Activated CD4-positive, alpha-beta T cell treated with anti-CD3 and anti-CD28 coated beads for 48 hours (primary cell): ENCODE measurements at places on chromosomes 13 and 19.

GRCh38 chr19:11423791-11424181, 4.7 kb upstream of the RGL3 start:
- no peak for DNase-seq

DNA sequence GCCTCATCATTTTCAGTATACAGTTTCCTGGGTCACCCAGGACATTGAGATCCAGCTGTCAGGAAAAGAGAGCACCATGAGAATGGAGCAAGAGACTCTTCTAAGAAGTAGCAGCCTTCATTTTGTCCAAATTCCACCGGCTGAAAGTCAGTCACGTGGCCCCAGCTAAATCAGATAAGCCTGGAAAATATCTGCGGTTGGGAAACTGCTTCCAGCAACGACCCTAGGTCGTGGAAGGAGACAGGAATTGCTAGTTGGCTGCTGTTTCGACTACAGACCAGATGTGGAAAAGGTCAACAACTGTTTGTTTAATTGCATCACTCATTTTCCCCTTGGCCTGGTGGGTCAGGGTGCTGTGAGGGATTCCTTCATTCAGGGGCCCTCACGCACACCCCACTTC, 107.0 kb downstream of the ZNF536 start:
- no peak for DNase-seq

DNA sequence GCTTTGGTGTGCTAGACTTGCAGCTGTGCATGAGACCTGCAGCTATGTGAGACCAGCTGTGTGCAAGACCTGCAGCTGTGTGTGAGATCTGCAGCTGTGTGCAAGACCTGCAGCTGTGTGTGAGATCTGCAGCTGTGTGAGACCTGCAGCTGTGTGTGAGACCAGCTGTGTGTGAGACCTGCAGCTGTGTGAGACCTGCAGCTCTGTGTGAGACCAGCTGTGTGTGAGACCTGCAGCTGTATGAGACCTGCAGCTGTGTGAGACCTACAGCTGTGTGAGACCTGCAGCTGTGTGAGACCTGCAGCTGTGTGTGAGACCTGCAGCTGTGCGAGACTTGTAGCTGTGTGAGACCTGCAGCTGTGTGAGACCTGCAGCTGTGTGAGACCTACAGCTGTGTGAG, 6.7 kb upstream of the DCUN1D2 start:
- no peak for DNase-seq

- DNase-seq: no peak
Measured at GRCh38 chr13:78197231-78197630, 278.6 kb upstream of the EDNRB start.

DNA sequence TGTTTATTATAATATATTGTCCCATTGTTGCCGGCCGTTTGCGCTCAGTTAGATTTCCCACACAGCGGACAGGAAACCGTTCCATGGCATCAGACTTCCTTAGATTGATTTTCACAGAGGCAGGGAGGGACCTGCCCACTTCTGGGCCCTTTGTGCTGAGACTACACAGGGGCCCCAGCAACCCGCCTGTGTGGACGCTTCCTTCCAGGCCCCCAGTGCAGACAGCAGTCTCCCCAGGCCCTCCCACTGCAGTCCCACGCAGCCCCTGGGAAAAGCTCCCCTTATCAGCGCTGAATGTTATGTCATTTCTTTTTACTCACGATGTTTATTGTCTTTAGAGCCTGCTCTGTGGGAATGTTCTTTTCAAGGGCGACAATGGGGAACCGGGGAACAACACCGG, 351.7 kb upstream of the ARGLU1 start:
- DNase-seq: no peak

DNA sequence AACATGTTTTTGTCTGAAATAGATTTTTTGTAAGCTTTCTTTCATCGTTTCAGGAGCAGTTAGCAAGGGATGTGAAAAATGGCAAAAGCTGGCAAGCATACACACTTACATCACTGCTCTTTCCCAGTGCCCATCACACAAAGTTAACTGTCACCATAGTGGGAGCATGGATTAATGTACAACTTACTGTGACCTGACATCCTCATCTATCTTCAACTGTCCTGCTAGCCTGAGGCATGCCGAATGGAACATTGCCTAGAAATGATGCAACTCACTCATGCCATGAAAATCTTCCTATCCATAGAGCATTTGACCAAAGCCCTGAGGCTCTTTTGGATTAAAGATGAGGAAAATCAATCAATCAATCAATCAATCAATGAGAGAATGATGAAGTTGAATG, 491.7 kb upstream of the SLC10A2 start:
- no peak for DNase-seq

- no peak for DNase-seq
Measured at GRCh38 chr13:99315186-99315585, 8.0 kb upstream of the GPR183 start.

DNA sequence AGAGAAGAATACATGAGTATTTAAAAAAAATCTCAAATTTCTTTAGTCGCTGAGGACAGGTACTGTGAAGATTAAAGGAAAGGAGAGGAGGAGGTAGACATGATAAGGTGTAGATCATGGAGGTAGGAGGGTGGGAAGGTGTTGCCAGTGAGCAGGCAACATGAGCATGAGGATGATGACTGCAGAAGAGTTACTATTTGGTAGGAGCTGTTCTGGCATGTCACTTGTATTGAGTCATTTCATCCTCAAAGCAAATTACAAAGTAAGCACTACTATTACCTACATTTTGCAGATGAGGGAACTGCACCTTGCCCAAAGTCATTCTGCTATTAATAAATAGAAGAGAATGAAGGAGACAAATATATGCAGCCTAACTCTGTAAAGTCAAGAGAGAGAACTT, 435.8 kb upstream of the KLF12 start:
- DNase-seq: no peak

- DNase-seq: no peak
Measured at GRCh38 chr19:17419154-17419620, 660 bp upstream of the MVB12A start.

DNA sequence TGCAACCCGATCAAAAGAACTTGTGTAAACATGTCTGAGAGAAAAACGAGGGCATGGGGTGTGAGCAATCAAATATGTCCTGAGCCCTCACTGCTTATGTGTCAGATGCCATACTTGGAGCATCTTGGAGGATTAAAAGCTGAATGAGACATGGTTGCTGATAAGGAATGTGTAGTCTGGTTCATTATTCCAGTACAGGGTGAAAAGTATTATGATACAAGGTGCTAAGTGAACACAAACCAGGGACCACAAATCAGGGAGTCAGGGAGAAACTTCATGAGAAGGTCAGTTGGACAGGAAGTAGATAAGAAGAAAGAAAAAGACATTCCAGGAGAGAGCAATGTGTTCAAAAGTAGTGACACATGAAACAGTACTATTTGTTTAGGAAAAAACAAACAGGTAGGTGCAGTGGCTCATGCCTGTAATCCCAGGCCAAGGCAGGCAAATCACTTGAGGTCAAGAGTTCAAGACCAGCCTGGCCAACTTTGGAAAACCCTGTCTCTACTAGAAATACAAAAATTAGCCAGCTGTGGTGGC, 2.0 kb upstream of the RCBTB1 start:
- DNase-seq: no peak

DNA sequence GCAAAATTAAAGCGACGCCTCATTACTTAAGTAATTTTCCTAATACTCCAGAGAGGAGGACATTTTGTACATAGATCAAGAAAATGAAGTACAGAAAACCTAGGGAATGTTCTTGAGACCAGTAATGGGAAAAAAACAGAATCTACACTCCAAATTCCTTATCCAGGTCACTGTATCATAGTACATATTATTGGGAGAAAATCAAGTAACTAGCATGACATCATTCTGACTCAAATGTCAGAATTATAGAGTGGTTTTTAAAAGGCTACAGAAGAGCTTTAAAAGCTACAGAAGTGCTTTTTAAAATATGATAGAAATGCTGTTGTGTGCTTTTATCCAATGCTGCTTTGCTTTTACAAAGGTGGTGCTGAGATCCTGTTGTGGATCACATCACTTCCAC, 86.3 kb upstream of the SLC15A1 start:
- no peak for DNase-seq
